ENCODE measurements at places on chromosomes 4 and X. TPM values are rescaled to one million over a fixed set of nuclear protein-coding genes. Genes with fewer than 3 reads are reported as not detected.

Gene NDNF
- polyA plus RNA-seq = 1.4 TPM

Gene SPIN3
- polyA plus RNA-seq = 3.1 TPM

Gene PHOX2B
- polyA plus RNA-seq = not detected

Gene SH3TC1
- polyA plus RNA-seq = 13.9 TPM

Gene CTAG2
- polyA plus RNA-seq = not detected

Gene PLXNB3
- polyA plus RNA-seq = 5.2 TPM

Gene SMIM10
- polyA plus RNA-seq = 13.1 TPM

Gene AADAT
- 2.8 TPM for polyA plus RNA-seq

Gene DGKK
- 0.06 TPM for polyA plus RNA-seq

Gene XAGE1A
- not detected for polyA plus RNA-seq

Gene WAS
- 3.7 TPM for polyA plus RNA-seq

Gene GC
- 8.2 TPM for polyA plus RNA-seq

Gene GABRG1
- polyA plus RNA-seq = not detected

Gene CABS1
- not detected for polyA plus RNA-seq

Gene APLN
- not detected for polyA plus RNA-seq

Gene GPR50
- not detected for polyA plus RNA-seq

Gene CDKL5
- polyA plus RNA-seq = 0.61 TPM

Gene AMELX
- not detected for polyA plus RNA-seq

- peak; percentile 37 for DNase-seq
Measured at GRCh38 chr4:5940470-5941203, 47.8 kb upstream of the CRMP1 start.

- peak; percentile 14 for DNase-seq
Measured at GRCh38 chr4:145041378-145041777, 56.6 kb downstream of the ANAPC10 start.

- no peak for DNase-seq
Measured at GRCh38 chrX:30654989-30655607, 1.9 kb downstream of the GK start.

GRCh38 chr4:96166806-96167205 lies 326.9 kb downstream of the PDHA2 start:
- DNase-seq = no peak

- no peak for DNase-seq
Measured at GRCh38 chr4:185512516-185512915, 22.8 kb downstream of the PDLIM3 start.

DNA sequence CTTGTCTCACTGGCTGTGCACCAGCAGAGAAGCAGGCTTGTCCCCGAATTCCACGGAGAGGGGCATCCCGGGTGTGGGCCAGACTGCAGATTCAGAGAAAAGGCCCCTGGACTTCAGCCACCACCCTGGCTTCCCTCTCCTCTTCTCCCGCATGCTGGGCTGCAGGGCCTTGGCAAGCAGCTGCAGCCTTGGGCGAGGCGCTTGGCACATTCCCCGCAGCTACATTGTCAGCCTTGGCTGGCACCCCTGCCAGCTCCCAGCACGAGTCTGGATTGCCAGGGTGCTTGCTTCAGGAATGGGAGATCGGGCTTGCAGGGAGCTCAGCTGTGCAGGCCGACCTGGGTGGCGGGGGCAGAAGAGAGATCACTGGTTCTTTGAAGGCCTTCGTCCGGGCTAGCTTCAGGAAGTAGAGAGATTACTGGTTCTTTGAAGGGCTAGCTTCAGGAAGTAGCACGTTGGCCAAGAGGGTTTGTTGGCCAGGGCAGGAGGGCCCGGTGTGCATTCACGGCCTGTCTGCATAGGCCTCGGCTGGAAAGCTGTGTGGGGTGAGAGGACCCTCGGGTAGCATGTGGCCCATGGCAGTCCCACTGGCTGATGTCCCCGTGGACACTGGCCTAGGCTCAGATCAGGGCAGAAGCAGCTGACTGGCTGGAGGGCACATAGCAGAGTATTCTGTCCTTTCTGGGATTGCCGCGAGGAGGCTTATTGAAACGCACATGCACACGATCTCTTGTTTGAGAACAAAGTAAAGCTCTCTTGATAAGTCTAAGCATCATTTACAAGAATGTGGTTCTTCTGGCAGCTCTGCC lies 2.7 kb downstream of the ABCD1 start:
- peak; percentile 78 for DNase-seq

DNA sequence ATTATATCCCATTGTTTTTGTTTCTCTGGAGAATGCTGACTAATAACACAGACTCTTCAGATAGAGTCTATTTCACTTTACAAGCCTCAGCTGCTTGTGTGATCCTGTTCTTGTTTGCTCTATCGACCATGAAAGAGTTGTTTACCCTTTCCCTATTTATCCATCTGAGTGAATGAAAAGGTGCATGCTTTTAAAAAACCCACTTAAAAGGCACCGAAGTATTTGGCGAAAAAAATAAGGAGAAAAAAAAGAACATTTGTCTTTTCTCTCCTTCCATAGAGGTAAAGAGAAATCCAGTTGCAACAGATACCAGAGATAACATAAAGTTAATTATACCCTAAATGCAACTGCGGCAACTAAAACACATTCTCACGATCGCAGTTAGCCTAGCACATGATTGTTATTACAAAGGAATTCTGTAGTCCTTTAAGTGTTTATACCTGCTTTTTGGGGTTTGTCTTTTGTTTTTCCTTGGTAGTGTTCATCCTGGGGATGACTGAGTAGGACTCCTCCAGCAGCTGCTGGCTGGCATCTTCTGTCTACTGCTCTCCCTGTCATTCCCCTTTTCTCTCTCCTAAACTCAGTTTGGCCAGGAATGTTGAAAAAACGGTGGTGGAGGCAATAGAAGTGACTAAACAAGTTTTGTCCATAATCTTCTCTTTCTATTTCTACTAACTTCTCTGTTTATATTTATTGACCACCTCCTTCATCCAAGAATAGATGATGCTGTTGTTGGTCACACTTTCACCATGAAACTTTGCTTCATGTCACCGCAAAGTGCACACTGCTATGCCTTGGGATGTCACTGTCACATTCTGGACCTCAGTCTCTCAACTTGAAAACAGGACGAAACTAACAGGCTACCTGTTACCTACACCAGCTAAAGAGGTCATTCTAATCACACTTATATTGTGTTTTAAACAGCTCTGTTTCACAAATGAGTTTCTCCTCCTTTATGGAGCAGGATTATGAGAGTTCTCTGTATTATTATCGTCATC lies 41.9 kb upstream of the FRAS1 start:
- DNase-seq = no peak

DNA sequence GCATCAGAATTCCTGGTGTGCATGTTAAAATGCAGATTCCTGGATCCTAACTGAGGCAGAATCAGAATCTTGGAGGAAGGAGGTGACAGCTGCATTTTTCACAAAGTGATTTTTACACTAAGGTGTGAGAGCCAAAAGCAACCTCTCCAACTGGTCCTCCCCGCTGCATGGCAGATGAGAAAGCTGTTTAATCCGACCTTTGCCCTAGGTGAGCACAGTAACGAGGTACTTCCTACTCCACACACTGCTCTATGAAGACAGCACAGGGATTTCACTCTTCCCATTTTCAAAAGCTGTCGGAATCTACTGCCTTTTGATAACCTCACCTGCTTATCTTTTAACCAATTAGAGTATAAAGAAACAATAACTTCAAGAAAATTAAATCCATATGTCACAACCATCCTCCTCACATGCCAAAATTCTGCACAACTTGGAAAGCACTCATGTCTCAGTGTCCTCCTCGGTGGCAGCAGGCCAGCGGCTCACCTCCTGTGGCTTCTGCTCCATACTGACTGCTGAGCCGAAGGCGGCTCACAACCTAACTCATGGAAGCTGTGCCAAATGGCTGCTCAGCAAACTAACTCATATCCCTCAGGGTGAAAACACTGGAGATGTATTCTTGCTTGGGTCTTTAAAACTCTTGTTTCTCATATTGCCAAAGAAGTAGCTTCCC lies 3.6 kb downstream of the CASP6 start:
- DNase-seq = no peak

GRCh38 chrX:102835504-102836146 lies 101.4 kb upstream of the RAB40AL start:
- peak; percentile 50 for DNase-seq

- DNase-seq = no peak
Measured at GRCh38 chr4:39066371-39066770, 4.3 kb downstream of the KLHL5 start.

GRCh38 chr4:41456559-41457101 lies 81.3 kb upstream of the LIMCH1 start:
- no peak for DNase-seq

DNA sequence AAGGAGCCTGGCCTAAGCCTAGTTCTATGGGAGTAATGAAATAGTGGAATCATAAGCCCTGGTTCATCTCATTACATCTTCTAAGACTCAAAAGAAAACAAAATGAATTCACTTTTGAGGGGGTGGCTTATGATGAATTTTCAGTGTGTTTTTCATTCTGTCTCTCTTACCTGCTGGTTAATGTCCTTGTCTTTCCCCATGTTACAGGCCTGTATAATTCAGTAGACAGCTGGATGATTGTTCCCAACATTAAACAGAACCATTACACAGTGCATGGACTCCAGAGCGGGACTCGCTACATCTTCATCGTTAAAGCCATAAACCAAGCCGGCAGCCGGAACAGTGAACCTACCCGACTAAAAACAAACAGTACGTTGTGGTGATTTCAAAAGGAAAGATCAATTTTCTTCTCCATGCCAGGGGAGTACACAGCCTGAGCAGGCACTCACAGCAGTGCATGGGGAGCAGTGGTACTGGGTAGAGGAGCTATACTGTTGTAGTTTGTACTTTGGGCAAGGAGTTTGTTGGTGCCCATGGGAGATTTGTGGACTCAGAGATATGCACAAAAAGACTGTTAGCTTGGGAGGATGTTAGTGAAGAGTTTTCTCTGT lies 57.9 kb downstream of the TEX13B start:
- DNase-seq = no peak

GRCh38 chr4:4386736-4387392 lies at the start of gene NSG1:
Gene NSG1, plus strand, starts transcription at chr4:4387102. Its CDS starts 528 bp downstream, at chr4:4387630.
- DNase-seq = peak; percentile 79
